ENCODE measurements at places on chromosomes 7 and 10. TPM values are rescaled to one million over a fixed set of nuclear protein-coding genes. Genes with fewer than 3 reads are reported as not detected.

NME8 gene
- total RNA-seq: not detected

TMEM273 gene
- total RNA-seq: 12.3 TPM

ANKRD7 gene
- not detected for total RNA-seq

NUP205 gene
- total RNA-seq: 92.7 TPM

EPDR1 gene
- total RNA-seq: 0.26 TPM

LYZL1 gene
- not detected for total RNA-seq

C10orf88 gene
- 12.2 TPM for total RNA-seq

AGR3 gene
- total RNA-seq: not detected

NEBL gene
- not detected for total RNA-seq
